Caki2 (cell line): ENCODE measurements at places on chromosomes 5 and 9.

DNA sequence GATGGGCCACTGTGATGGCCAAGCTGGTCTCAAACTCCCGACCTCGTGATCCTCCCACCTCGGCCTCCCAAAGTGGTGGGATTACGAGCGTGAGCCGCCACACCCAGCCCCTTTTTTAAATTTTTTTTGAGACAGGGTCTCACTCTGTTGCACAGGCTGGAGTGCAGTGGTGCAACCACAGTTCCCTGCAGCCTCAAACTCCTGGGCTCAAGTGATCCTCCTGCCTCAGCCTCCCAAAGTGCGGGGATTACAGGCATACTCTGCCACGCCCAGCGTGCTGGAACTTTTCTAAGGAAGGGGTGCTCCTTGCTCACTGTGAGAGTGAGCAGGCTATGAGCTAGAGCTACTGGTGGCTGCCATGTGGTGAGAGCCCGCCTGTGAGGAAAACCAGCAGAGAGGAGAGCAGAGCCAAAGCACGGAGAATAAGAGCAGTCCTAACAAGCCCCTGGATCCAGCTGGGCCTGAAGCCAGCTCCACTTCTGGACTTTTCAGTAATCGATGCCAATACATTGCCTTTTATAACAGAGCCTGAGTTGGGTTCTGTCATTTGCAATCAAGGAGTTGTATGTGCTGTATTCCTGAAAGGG, 75.5 kb upstream of the UNC5A start:
- DNase-seq, result no peak

DNA sequence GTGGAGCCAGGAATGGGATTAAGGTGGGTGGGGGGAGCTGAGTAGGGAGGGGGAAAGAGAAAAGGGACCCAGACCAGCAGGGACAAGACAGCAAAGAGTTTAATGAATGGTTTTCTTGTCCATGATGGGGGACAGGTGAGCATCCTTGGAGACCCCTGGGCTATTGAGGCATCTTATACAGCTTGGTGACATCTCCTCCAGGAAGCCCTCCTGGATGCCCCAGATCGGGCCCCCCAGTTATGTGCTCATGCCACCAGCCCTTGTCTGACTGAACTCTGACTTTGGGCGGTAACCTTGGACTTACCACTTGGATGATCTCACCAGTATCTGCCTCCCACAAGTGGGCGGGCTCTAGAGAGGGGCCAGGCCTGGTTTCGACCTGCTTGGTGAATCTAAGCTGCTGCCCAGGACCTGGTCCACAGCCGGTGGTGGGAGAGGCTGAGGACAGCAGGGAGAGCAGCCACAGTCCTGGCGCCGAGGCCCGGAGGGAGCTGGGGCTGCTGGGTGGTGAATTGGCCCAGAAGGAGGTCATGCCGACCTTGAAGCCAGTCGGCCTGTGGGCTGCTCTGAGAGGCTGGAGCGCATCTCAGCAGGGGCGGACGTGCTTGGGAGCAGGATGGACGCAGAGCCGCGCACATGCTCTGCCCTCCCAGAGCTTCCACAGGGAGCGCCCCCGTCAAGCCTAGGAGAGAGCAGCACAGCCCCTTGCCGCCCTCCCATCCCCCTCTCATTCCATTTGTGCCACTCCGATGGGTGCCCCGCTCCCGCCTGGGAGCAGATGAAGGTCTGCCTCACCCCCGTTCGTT, 36.2 kb downstream of the UNC5A start:
- peak; percentile 53 for DNase-seq

- no peak for DNase-seq
Measured at GRCh38 chr9:16598316-16598715, 272.2 kb downstream of the BNC2 start.

DNA sequence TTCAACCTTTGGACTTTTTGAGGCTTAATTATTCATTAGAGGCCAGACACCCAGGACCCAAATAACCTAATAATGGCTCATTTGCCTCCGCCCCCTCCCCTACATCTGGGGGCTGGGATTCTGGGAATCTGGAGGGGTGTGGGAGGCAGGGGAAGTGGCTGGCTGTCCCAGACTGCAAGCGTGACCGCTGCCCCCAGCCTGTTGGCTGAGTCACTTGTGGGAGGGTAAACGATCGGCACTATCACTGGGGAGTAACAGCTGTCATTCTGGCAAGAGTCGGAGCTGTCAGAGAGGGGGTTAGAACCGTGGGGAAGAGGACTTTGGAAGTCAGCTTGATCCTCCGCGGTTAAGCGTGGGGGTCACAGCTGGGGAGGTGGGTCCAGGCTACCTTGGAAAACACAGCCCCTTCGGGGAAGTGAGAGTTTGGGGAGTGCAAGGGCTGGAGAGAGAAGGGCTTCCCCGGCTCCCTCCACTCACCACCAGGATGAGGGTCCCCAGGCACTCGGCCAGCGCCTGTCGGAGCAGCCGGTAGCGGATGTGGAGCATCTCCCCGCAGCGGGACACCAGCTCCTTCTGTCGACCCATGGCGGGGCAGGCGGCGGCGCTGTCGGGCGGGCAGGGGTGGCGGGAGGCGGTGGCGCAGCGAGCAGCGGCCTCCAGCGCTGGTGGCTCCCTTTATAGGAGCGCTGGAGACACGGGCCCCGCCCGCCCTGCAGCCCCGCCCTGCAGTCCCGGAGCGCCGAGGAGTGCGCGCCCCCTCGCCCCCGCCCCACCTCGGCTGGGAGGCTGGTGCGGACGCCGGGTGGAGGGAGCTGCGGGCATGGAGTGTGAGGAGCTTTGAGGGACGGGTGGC, at the start of gene AQP3:
AQP3 (minus strand) TSS at position 648 of the 853 bp plus-strand sequence; CDS start at position 585, 63 bp downstream.
- peak; percentile 36 for DNase-seq

GRCh38 chr5:76388791-76389512, 14.1 kb upstream of the IQGAP2 start:
- DNase-seq, result no peak

DNA sequence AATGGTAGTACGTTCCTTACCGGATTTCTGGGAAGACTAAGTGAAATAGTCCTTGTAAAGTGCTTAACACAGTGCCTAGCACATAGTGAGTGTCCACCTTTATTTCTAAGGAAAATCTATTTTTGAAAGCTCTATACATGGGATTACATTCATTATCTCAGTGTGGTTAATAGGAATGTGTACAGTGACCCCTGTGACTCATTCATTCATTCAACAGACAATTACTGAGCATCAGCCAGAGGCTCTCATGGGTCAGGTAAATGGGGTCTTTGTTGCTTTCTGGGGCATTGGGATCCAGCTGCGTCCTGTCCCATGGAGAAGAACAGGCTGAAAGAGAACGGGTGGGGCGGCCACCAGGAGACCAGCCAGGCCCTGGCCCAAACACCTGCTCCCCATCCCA, 226.2 kb upstream of the TBC1D2 start:
- DNase-seq, result no peak

DNA sequence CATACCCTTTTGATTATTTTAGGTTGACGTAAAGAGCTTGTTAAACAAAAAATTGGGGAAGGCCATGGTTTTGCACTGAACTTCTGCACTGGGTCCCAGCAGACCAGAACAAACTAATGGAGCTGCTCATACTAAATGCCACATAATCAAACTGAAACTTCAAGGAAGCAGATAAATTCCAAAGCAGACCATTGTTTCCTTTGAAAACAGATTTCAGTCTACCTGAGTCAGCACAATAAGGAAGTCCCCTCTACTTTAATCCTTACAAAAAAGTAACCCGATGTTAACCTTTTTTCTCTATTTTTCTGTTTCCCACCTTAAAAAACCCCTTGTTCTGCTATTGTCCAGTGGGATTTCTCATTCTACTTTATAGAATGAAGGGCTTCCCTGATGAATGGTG, 39.2 kb downstream of the WDR36 start:
- DNase-seq, result no peak

DNA sequence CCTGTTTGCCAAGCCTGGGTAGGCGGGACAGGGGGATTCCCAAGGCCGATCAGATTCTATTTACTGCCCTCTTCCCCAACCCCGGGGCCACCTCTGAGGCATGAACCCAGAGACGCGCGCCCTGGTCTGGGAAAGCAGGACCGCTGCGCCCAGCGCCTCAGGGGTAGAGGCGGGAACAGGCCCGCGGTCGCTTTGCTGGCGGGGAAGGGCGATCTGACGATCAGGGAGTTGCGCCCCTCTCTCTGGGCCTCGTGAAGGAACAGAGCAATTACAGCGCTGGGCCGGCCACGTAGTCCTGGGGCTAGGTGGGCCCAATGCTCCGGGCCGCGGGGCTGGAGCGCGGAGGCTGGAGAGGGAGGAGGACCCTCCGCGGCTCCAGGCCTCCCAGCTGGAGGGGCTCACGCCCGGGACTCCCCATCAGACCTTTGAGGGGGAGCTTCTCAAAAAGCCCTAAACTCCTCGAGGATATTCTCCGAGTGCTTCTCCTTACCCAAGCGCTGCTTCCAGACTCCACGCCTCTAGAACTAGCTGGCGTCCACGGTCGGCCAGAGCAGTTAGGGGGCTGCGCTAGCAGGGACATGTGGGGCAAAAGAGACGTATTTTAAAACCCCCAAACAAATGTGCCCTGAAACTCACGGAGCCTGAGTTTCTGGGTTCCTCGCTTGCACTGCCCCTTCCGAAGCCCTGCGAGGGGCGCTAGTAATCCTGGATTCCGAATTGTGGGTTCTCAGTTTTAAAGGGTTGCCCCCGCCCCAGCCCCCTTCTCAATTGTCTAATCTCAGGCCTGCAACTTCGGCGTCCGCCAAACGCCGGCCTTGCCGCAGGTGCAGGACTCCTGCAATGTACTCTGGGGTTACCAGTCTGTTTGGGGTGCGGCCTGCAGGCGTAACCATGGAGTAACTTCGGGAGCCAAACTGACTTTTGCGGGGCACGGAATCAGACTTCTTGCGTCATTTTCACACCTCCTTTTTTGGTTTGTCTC, 57.6 kb downstream of the TMEM174 start:
- no peak for DNase-seq

GRCh38 chr9:88998911-88999310, 7.6 kb downstream of the S1PR3 start:
- no peak for DNase-seq

DNA sequence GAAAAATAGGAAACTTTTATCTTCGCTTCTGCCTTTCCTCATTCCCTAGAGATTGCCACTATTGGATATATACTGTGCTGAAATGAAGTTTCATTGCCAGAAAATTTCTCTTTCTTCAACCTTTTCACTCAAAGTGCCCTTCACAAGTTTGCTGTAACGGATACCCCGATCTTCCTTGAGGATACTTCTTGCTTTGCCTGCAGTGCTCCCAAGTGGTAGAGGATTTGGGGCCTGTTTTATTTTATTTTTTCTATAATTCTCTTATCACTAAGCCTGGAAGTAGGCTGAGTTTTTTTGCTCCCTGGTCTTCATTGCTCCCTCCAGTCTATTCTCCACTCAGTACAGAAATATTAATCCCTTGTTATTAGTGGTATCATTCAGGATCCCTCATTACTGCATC, 481.4 kb upstream of the CDH18 start:
- no peak for DNase-seq

GRCh38 chr5:20556115-20556763, 568.2 kb upstream of the CDH18 start:
- peak; percentile 19 for DNase-seq

GRCh38 chr5:94621763-94622162, 3.3 kb downstream of the SLF1 start:
- no peak for DNase-seq

- DNase-seq, result peak; percentile 76
Measured at GRCh38 chr5:168793841-168794837, 215.0 kb upstream of the PANK3 start.

GRCh38 chr5:84381502-84382362, 2.9 kb downstream of the EDIL3 start:
- DNase-seq, result peak; percentile 71

DNA sequence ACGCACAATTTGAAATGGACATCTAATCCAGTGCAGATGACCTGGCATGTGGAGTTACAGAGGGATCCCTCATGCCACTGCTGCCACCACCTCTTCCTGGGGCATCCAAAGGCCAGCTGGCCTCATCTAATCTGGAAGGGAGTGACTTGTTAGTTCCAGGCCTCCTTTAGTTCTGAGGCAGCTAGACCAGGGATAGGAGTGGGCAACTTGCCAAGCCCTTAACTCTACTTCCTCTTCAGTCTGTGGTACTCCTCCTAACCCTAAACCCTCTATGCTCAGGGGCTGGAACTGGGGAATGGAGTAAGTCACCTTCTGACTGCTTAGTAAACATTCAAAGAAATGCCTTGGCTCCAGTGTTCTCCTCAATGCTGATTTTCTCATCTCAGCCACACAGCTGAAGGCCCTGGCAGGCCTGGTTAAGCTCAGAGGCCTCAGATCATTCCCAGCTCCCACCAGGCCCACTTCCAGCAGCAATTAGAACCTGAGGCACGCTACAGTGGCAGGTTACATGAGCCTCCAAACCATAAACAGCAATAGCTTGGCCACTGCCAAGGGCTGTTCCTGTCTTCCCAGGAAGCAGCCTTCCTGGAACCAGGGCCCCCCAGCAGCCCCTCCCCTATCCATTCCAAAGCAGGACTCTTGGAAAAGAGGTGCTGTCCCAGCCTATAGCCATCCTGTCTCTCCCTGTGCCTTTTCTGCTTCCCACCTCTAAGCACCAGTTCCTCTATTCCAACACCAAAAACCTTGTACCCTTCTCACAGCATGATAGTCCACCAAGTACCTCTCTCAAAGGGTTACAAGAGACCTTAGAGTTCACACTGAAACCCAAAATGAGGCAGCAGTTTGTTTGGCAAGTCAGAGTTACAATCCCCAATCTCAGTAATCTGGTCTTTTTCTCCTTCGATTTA, 2.0 kb downstream of the EIF4EBP3 start:
- no peak for DNase-seq

- DNase-seq, result no peak
Measured at GRCh38 chr9:79664375-79664831, 92.6 kb downstream of the TLE4 start.

GRCh38 chr9:115980054-115980453, 173.5 kb upstream of the PAPPA start:
- peak; percentile 16 for DNase-seq

DNA sequence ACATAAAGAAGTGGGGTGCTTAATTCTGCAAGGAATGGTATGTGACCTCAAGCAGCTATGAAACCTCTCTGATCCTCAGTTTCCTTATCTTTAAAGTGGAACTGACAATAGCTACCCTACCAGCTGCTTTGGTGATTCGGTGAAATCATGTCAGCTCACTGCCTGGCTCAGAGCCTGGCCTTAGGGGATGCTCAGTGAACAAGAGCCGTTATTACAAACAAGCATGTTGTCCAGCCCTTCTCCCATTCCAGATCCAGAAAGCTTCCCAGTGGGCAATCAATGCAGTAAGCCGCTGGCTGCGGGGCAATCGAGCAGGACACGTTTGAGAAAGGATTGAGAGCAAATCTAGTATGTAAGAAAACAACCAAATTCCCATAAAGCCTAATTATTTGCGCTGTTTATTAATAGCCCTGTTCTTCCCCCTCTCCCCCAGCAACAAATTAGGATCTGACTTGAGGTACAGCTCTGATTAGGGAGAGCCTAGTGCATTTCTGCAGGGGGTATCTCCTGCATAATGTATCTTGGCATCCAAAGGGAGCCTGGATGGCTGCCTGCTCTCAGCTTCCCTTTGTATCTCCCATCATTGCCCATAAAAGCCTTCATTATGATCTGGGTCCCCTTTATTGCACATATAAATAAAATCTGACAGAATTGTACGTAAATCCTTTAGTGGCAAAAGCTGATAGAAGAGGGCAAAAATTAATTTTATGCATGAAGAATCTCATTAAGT, 371.4 kb downstream of the TMEM232 start:
- no peak for DNase-seq

GRCh38 chr9:22088717-22089061, 79.6 kb upstream of the CDKN2B start:
- no peak for DNase-seq

GRCh38 chr5:52893105-52893504, 96.0 kb upstream of the ITGA2 start:
- DNase-seq, result no peak
